ENCODE measurements at places on chromosomes 4 and X.

GRCh38 chr4:127730142-127730913 lies at the start of gene SLC25A31:
Gene SLC25A31 (plus strand): TSS chr4:127730400. CDS start chr4:127730546, 146 bp downstream.
- no peak for DNase-seq

GRCh38 chr4:12296366-12296765 lies 867.7 kb upstream of the HS3ST1 start:
- DNase-seq = no peak

GRCh38 chr4:136319789-136320464 lies 1212.4 kb downstream of the PCDH18 start:
- no peak for DNase-seq

DNA sequence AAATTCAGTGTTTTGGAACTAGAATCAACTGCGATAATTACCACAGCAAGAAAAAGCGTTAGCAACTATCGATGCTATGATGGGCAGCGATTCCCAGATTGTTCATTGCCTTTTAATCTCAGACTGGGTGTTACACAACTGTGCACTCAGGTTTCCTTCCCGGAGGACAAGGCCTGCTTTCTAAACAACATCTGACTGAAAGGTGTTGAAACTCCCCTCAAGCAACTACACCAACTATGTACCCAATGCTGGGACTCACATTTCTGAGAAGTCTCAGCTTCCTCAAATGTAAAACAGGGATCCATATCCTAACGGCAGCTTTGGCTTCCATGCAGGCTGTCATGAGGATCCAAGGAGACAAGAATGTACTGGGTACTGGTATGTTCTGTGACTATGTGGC lies 8.2 kb downstream of the GABRE start:
- DNase-seq = no peak

GRCh38 chr4:25913056-25913850 lies 767 bp upstream of the SMIM20 start:
- DNase-seq = peak; percentile 31

DNA sequence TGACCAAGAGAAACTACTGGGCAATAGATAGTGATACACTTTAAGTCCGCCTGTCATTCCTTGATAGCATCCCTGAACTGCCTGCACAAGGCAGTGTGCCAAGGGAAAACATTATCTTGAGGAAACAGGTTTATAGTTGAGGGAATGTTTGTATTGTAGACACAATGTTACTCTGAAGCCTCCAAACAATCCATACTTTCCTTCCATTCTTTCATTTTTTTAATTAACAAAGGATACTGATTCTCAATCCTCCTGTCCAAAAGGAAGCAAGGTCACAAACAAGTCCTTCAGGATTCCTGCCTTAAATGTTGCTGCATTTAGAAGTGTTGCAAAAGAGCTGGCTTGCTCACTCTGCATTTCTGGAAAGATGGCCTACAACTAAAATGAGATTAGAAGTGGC lies 61.7 kb upstream of the PRSS48 start:
- no peak for DNase-seq

GRCh38 chr4:76781698-76782595 lies 116.0 kb downstream of the SOWAHB start:
- no peak for DNase-seq

DNA sequence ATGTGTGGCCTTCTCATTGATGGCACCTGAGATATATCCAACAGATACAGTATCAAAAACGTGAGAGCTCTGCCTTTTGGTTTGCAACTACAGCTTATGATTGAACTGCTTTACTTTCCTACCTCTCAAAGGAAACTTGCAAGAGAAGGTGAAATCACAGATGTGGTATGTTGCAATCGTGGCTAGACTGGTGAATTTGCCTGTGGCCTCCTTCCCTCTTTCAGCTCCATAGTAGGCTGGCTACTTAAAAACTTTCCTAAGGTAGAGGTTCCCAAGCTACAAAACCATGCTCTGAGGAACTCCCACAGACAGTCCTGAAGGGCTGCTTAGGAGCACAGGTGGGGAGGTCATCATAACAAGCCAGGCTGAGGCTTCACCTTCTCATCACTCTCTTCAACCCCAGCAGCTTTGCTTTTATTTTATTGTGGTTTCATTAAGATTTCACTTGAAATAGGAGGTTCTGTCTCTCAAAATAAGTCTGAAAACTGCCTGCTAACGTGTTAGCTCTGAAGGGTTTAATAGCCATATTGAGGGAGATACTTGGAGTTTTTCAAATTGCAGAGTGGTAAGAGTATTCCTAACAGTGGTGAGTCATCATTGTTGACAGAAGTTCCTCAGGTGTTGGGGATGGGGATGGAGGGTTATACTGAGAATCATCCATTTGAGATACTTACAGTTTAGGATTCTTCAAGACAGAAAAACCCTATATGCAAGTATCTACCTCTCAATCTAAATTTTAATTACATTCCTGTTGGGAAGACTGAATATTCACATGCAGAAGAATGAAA lies 93.5 kb upstream of the UCP1 start:
- DNase-seq = no peak

DNA sequence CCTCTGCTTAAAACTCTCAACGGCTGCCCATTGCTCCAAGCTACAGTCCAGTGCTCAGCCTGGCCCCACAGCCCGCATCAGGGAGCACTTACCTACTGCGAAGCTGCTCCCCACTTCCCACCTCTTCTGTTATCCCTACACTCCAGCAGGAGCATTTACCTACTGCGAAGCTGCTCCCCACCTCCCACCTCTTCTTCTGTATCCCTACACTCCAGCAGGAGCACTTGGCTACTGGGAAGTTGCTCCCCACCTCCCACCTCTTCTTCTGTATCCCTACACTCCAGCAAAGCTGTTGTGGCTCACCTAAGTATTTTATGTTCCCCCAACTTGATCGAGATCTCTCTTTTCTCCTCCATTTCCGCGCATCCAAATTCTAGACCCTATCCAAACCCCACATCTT lies 563.3 kb upstream of the ZFP42 start:
- no peak for DNase-seq

- DNase-seq = no peak
Measured at GRCh38 chr4:132827522-132827921, 321.6 kb upstream of the PCDH10 start.

GRCh38 chrX:50075630-50076339 lies 125.0 kb downstream of the AKAP4 start:
- DNase-seq = no peak

GRCh38 chr4:186701273-186701672 lies 22.4 kb downstream of the FAT1 start:
- no peak for DNase-seq

GRCh38 chr4:4783847-4784246 lies 75.6 kb upstream of the MSX1 start:
- no peak for DNase-seq

DNA sequence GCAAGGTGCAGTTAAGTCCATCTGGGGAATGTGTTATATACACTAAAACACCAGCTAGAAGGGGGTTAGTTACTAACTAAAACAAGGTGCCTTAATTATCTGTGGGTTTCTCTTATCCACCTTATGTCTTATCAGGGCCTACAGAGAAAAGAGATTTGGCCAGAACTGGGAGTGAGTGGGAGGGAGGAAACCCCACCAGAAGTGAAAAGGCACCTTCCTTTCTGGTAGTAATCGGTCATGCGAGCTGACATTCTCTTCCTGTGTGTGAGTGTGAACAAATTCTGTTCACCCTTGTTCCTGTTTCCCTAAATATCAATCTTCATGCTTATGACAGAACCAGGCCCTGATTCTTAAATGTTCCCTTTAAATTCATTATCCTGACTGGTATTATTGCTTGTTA lies 43.5 kb downstream of the SRPX2 start:
- DNase-seq = no peak

- DNase-seq = no peak
Measured at GRCh38 chr4:155544547-155544946, 122.1 kb upstream of the GUCY1A1 start.

- DNase-seq = peak; percentile 41
Measured at GRCh38 chrX:20527558-20528011, 260.9 kb upstream of the RPS6KA3 start.

- DNase-seq = no peak
Measured at GRCh38 chr4:100312615-100313350, 122.5 kb upstream of the DDIT4L start.

- DNase-seq = no peak
Measured at GRCh38 chrX:40772290-40772689, 36.9 kb upstream of the MED14 start.

DNA sequence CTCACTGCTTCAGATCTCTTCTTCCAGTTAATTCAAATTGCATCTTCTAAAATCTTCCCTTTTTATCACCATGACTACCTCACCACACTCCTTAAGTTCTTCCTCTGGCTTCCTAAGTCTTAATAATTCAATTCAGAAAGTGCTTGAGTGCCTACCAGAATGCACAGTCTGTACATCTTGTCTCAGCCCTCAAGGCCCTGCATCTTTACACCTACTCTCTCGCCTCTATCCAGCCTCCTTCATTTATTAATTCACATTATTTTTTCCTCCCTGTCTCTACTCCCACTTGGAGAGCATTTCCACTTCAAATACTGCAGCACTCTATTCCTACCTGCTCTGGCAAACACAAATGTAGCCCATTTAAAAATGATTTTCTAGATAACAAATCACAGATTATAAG lies 90.5 kb downstream of the MAPK10 start:
- DNase-seq = no peak

- no peak for DNase-seq
Measured at GRCh38 chr4:8662776-8663175, 70.2 kb downstream of the CPZ start.
